ENCODE measurements at places on chromosomes 16 and 17. TPM values are rescaled to one million over a fixed set of nuclear protein-coding genes. Genes with fewer than 3 reads are reported as not detected.

DNA sequence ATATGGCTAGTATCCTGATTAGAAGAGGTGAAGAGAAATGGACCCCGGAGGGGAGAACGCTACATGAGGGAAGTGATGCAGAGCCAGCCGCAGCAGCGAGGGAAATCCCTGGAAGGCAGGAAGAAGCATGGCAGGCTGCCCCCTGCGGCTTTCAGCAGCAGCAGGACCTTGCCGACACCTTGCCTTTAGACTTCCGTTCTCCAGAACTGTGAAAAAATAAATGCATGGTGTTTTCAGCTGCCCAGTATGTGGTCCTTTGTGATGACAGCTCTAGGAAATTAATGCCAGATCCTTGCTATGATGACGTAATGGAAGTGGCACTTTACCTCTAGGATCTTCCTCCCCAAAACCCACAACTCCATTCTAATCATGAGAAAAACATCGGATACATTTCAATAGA, 9.7 kb upstream of the ZFP1 start:
- DNase-seq: no peak

The CACNG4 gene
- polyA plus RNA-seq: 3.1 TPM

- no peak for DNase-seq
Measured at GRCh38 chr17:79968116-79968515, 67.6 kb downstream of the TBC1D16 start.

- no peak for DNase-seq
Measured at GRCh38 chr16:14462811-14463210, 167.2 kb downstream of the PARN start.

- DNase-seq: no peak
Measured at GRCh38 chr17:75450270-75450669, 6.2 kb upstream of the TMEM94 start.

DNA sequence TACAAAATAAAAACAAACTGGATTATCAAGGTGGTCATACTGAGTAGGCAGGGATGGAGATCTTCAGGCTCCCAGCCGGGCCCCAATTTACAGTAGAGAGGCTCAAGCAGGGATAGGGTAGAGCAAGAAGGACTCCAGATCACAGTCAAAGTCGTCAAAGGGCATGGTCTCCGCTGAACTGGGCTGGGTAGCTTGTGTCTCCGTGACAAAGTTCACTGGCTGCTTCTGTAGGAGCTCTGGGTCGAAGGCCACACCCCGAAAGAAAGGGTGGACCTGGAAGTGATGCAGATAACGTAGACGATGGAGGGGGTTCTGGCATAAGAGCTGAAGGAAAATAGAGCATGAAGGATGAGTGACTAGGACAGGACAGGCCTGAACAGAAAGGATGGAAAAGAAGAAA, 3.6 kb downstream of the RSKR start:
- DNase-seq: no peak

DNA sequence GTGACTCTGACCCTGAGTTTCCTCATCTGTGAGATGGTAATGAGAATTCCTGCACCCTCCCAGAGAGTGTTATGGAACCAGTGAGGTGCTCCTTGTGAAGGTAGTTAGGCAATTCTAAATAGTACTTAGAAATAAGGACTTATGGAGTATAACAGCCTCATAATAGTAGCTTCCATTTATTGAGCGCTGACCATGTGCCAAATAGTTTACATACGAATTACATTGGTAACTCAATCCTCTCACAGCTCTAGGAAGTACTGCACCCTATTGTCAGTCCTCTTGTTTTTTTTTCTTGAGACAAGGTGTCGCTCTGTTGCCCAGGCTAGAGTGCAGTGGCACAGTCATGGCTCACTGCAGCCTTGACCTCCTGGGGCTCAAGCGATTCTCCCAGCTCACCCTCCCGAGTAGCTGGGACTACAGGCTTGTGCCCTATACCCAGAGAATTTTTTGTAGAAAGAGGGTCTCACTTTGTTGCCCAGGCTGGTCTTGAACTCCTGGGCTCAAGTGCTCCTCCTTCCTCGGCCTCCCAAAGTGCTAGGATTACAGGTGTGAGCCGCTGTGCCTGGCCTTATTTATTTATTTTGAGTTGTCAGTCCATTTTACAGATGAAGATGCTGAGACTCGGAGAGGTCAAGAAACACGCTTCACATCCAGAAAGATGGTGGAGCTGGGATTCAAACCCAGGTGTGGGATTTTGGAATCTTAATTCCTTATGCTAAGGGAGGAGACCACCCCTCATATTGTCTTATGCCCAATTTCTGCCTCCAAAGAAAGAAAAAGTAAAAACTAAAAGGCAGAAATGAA, 2.9 kb downstream of the TNS4 start:
- no peak for DNase-seq

- DNase-seq: no peak
Measured at GRCh38 chr17:80922580-80923160, 69.0 kb upstream of the CHMP6 start.

The MTMR4 gene
- 45.8 TPM for polyA plus RNA-seq

- no peak for DNase-seq
Measured at GRCh38 chr16:57770361-57770760, 31.9 kb downstream of the KIFC3 start.

- DNase-seq: no peak
Measured at GRCh38 chr17:45050481-45051059, 862 bp downstream of the DCAKD start.

GRCh38 chr17:80092959-80093358, 8.4 kb upstream of the GAA start:
- no peak for DNase-seq

The SLC16A6 gene
- 0.51 TPM for polyA plus RNA-seq

GRCh38 chr17:82013341-82013740, 9.3 kb downstream of the CENPX start:
- no peak for DNase-seq

All from right renal cortex interstitium (tissue), 3 donors.